Ovary (tissue), 10 donors: ENCODE measurements at places on chromosomes 4 and X.

DNA sequence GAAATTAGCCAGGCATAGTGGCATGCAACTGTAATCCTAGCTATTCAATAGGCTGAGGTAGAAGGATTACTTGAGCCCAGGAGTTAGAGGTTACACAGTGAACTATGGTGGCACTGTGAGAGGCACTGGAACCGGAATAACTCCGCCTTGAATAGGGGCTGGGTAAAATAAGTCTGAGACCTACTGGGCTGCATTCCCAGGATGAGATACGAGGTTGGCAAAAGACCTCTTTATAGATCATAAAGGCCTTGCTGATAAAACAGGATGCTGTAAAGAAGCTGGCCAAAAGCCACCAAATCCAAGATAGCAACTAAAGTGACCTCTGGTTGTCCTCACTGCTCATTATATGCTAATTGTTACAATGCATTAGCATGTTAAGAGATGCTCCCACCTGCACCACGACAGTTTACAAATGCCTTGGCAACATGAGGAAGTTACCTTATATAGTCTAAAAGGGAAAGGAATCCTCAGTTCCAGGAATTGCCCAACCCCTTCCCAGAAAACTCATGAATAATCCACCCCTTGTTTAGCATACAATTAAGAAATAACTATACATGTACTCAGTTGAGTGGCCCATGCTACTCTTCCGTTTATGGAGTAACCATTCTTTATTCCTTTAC lies 88.6 kb downstream of the CENPC start:
- DNase-seq: no peak

DNA sequence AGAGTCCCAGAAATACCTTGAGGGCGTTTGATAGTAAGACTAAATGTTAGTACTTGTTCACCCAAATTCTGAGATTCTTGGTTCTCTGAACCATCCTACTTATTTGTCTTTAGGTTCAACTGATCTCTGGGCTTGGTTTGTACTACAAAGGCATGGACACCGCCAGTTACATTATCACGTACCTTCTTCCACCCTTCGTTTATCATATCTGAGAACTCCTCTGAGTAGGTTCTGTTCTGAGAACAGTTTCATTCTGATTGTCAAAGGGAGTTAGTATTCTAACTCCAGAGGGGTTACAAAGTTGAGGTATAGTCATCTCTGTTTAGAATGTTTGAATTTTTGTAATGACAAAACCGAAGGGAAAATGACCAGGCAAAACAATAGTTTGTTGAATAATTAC lies 19.3 kb downstream of the ZFX start:
- no peak for DNase-seq

DNA sequence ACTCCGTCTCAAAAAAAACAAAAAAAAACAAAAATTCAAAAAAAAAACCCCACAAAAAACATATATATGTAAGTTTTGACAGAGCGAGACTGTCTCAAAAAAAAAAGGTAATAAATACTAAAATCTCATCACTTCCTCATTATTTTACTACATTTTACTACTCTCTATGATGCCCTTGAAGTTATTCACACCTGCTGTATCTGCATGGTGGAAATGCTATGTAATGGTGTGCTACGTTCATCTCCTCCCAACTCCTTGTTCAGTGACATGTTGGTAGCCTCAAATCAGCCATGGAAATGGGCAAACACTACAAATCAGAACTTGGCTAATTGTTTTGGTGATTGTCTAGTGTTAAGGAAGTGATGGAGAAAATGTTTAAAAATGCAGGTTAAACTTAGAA lies 11.8 kb downstream of the RPS4X start:
- DNase-seq: no peak

DNA sequence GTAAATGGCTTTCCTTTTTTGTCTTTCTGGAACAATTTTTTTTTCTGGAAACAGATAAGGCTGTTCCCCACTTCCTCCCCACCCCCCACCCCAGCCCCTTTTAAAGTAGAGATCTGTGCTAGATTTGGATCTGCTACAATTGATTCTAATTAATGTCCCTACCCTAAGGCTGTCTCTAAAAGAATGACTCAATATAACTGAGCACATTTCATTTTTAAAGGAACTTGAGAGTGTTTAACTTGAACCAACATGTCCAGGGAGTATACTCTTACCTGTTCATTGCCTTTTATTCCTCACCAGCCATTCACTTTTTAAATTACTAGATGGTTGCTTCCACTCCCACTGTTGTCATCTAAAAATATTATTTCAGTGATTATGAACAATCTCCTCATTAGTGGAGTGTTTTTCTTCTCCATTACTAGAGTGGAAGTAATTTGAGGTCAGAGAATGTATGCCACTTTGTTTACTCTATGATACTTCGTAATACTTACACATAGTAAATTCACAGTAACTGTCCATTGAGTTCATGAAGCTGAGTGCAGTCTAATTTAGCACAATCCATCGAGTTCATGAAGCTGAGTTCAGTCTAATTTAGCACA lies 14.1 kb upstream of the CNOT6L start:
- no peak for DNase-seq

GRCh38 chrX:7083468-7084396 lies 63.8 kb upstream of the STS start:
- DNase-seq: no peak

DNA sequence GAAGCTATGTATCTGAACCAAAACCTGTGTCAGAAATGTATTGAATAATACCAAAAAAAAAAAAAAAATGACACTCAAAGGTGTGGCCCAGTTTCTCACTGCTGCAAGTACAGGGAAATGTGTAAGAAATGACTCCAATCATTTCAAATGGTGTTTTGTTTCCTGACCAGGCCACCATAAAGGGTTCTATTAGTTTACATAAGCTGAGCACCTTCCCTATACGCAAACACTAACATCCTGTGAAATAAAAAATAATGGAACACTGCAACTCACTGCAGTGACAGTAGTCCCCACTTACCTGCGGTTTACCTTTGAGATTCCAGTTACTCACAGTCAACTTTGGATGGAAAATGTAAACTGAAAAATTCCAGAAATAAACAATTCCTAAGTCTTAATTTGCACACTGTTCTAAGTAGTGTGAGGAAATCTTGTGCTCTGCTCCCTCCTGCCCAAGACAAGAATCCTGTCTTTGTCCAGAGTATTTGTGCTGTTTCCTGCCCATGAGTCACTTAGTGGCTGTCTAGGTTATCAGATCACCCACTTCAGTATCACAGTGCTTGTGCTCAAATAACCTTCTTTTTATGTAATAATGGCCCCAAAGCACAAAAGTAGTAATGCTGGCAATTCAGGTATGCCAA lies 265.3 kb downstream of the RCHY1 start:
- no peak for DNase-seq

DNA sequence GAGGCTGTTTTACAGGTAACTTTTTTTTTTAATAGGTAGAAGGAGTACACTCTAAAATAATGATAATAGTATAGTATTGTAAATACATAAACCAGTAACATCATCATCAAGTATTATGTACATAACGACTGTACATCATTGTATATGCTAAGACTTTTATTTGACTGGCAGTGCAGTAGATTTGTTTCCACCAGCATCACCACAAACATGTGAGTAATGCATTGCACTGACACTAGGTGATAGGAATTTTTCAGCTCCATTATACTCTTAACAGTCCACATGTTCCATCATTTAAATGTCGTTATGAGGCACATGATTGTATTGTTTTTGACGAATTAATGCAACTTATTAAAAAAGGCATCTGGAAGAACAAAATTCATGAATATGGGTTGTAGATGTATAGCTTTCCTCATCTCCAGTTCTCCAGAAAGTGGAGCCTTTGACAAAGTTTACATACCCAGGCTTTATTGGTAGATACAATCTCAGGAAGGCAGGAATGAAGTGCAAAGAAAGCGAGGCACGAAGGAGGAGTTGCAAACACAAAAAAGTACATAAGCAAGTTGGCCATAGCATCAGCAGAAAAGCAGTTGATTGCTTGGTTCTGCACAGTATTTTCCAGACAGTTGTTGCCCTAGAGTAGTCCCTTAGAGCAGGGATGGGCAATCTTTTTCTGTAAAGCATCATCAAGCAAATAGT lies 336.9 kb upstream of the NR3C2 start:
- DNase-seq: no peak

GRCh38 chrX:45806410-45807121 lies 605.9 kb upstream of the DIPK2B start:
- DNase-seq: no peak

GRCh38 chr4:108795733-108796132 lies 32.9 kb upstream of the ETNPPL start:
- no peak for DNase-seq

- DNase-seq: no peak
Observed at GRCh38 chrX:144648788-144649187, 598.5 kb upstream of the SPANXN1 start.

- no peak for DNase-seq
Observed at GRCh38 chr4:82890528-82890900, 439 bp downstream of the SEC31A start.

DNA sequence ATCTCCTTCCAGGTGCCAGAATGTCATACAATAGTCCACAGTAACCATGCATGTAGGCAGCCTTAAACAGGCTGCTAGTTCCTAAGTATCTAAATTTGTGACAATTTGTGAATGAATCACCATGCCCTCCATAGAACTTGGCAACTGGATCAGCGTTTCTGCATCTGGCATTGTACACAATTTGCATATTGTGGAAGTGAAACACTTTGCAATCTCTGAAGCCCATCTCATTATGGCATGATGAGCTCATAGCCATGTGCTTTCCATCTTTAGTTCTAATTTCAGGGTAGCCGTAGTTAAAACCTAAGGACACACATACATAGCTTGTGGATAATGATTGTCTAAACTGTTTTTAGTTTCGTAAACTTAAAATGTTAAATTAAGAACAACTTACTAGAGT lies 573.6 kb downstream of the PPP4R3C start:
- DNase-seq: no peak

DNA sequence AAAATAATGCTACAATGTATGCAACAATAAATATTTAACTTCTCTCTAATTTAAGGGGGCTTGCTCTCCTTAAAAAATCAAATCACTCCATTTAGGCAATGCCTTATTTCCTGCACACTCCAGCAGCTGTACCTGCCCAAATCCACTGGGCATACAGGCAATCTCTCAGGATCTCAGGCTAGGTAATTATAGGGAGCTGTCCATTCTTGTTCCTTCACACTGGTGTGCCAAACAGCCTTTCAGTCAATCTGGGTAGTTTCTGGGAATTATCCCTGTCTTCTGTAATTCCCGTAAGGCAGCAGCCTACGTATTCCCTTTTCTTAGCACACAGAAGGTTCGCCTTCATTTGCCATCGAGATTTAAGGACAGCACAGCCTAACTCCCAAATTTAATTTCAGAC lies 922.6 kb upstream of the SLIT2 start:
- no peak for DNase-seq

- DNase-seq: no peak
Observed at GRCh38 chr4:38366456-38366855, 297.5 kb upstream of the KLF3 start.

DNA sequence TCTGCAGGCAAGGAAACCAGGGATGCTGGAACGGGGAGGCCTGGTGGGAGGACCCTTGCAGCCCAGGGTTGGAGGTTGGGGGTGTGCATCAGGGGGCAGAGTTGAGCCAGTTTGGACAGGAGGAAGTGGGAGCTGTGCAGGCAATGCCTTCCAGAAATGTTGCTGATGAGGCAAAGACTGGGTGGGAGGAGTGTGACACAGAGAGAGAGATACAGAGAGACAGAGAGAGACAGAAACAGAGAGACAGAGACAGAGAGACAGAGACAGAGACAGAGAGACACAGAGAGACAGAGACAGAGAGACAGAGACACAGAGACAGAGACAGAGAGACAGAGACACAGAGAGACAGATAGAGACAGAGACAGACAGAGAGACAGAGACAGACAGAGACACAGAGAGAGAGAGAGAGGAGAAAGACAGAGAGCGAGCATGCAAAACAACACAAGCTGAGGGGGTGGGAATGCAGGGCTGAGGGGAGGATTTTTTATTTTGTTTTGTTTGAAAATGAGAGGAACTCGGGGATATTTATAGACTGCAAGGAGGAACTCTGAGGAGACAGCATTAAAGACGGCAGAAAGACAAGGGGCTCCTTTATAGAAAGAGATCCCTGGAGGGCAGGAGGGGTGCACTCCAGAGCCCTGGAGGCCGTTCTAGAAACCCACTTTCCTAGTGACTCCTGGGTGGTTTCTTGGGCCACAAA lies 1.9 kb upstream of the HAUS3 start:
- peak; percentile 62 for DNase-seq

DNA sequence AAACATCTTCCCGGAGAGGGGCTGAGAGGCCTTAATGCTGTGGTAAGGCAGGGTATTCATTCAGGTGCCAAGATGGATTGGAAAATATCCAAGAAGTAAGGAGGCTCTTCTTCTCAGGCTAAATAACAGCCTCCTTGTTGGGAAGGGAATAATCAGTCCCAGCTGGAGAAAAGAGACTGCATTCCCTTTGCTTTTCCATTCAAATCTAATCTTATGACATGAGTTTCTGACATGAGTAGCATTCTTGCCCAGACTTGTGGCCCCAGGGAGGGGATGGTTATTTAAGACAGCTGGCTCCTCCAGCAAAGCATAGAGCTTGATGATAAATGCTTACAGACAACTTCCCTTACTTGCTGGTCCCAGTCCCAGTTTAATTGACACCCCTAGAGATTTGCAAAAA lies 98.3 kb downstream of the DCLK2 start:
- no peak for DNase-seq

- DNase-seq: no peak
Observed at GRCh38 chr4:7805533-7806337, 133.9 kb downstream of the AFAP1 start.
